ENCODE measurements at places on chromosomes 13 and 19.

- DNase-seq = peak; percentile 35
Measured at GRCh38 chr19:4676955-4677731, 7.0 kb upstream of the MYDGF start.

- no peak for DNase-seq
Measured at GRCh38 chr13:95508996-95509395, 43.5 kb upstream of the CLDN10 start.

DNA sequence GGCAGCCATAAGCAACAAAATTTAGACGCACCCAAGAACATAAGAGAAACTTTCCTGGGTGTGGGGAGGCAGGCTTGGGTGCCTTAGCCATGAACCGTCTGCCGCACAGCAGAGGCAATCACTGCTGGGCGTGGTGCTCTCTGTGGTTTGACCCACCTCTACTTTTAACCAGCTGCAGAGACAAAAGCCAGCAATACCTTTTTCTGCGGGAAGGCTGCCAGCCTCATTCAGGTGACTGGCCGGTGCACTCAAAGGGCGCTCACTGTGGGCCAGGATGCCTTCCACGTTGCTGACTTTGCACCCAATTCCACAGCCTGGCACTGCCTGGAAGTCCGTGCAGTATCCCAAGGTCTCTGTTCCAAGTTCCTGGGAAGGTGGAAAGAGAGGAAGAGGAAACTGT lies 69.1 kb downstream of the ATP7B start:
- DNase-seq = no peak

DNA sequence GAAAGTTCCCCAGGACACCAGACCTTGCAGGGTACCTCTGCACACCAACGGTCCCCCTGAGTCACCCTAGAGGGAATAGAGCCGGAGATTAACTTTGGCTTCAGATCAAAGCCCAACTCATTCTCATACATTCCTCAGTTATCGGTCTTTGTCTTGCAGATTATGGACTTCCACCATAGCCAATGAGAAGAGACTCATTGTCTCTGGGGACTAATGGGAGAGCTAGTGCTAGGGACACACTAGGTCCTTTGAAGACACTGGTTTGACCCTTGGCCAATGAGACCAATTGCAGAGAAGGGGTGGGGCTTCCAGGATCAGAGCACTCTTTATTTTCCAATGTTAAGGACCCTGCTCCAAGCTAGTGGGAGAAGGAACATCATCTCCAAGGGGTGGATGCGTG lies 6.1 kb downstream of the KLK7 start:
- no peak for DNase-seq

DNA sequence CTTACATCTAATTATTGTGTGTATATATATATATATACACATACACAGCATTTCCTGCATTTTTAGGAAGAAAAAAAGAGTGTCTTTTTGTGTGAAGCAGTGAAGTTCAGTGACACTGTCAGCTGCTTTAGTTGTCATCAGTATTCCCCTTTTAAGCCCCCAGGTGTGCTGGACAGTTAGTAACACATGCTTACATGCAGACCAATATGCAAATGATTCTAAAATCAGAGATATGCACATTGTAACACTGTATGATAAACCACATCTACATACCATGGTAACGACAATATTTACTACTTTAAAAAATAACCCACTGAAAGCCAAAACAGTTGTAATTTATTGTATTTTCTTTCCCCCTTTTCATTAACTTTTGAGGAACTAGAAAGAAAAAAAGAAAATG lies 16.8 kb downstream of the LHFPL6 start:
- DNase-seq = no peak

GRCh38 chr19:19053508-19054314 lies 10.1 kb upstream of the SLC25A42 start:
- DNase-seq = peak; percentile 32

DNA sequence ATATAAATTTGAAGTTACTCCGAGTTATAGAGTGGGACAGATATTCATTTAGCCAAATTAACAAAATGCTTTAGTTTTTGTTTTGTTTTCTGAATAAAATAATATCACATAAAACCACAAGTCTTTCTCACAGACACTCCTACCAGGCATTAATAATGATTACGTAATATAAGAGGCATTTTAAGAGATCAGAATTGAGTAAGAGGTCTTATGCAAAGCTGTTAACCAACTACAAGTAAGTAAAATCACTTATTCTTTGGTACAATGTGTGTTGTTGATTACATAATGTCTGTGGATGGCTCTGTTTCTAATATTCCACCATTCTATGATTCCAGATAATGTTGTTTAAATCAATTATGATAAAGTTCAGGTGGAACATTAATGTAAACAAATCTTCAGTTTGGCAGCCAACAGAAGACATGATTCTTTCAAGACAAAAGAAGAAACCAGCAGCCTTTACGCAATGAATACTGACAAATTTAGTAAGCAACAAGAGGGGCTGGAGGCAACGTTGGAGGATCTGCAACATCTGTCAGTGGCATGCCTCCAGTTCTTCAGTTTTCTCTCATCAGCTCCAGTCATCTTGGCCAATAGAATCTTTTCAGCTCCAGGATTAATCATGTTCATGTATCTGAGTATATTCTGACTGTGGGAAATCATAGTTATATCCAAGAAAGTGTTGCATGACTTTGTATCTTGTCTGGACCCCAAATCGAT lies 403.8 kb downstream of the SLITRK5 start:
- peak; percentile 44 for DNase-seq

- no peak for DNase-seq
Measured at GRCh38 chr13:48961379-48961778, 14.3 kb upstream of the FNDC3A start.

DNA sequence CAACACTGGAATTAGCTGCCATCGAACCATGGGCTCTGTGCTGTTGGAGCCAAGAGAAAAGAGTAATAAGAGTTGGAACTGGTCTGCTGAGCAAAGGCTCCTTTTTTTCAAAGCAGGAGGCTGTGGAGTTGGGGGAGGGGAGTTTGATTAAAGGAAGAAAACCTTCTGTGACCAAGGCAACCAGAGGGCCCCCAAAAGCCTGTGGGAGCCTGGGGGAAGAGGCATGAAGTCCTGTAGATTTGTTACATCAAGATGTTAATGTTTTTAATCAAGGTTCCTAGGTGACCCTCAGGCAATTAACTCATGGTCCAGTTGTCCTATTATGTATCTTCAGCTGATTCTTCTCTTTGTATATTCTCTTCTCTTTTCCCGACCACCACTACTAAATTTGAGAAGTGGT lies 403.9 kb downstream of the NDFIP2 start:
- no peak for DNase-seq

Measured in HCEC 1CT (cell line).